Activated T-helper 1 cell treated with anti-CD3 and anti-CD28 coated beads, Interleukin-12 subunit alpha, Interleukin-12 subunit beta, Interleukin-2, Interleukin-4 antibody, amounts not matched to agents 30 ng/mL and 10 ng/mL and 1 ng/mL, durations not matched to agents 14 hours and 24 hours and 36 hours (primary cell): ENCODE measurements at places on chromosomes 12 and 14. TPM values are rescaled to one million over a fixed set of nuclear protein-coding genes. Genes with fewer than 3 reads are reported as not detected.

KRT5 gene
- total RNA-seq, result not detected in 2 replicates

PIK3C2G gene
- not detected in 2 replicates for total RNA-seq

GRIN2B gene
- not detected in 2 replicates for total RNA-seq

GRCh38 chr12:19799895-19800602, 360.8 kb downstream of the AEBP2 start:
- H3K27ac ChIP-seq, result no peak overlapping the region
- no peak for DNase-seq
- H3K27me3 ChIP-seq, result no peaks in the 10 kb centered on the region
- H3K36me3 ChIP-seq, result no peaks in the 10 kb centered on the region

DNA sequence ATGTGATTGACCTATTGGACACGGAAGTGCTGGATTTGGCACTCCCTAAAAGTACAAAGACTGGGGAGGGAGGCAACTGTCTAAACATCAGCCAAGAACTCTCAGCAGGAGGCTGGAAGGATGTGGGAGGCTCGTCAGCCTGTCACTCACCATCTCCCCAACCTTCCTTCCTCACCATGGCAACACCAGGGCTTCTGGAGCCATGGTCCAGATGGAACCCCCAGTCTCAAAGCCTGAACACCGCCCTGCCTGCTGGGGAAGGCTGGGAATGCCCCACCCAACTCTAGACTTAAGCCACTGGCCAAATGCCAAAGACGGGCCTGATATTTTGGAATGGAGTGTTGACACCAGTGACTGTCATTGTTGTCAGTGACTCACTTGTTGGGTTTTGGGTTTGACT, 55.3 kb downstream of the GALNT16 start:
- no peak overlapping the region for H3K27ac ChIP-seq
- DNase-seq, result no peak
- H3K4me3 ChIP-seq, result no peak overlapping the region
- no peaks in the 10 kb centered on the region for H3K4me1 ChIP-seq
- peaks cover 13% of the 10 kb centered on the region for H3K27me3 ChIP-seq
- no peaks in the 10 kb centered on the region for H3K36me3 ChIP-seq

- DNase-seq, result no peak
- no peak overlapping the region for H3K27ac ChIP-seq
- H3K4me1 ChIP-seq, result no peaks in the 10 kb centered on the region
- H3K4me3 ChIP-seq, result no peak overlapping the region
Measured at GRCh38 chr12:98997899-98998298, 352.8 kb downstream of the APAF1 start.

GRCh38 chr14:60326274-60326673, 77.3 kb downstream of the PPM1A start:
- no peak for DNase-seq
- H3K27ac ChIP-seq, result no peak overlapping the region
- H3K4me1 ChIP-seq, result peaks cover 24% of the 10 kb centered on the region
- H3K36me3 ChIP-seq, result peaks cover 1% of the 10 kb centered on the region

GRCh38 chr14:96104469-96105057, 65.4 kb downstream of the C14orf132 start:
- no peaks in the 10 kb centered on the region for H3K27me3 ChIP-seq
- no peak overlapping the region for H3K27ac ChIP-seq
- H3K4me3 ChIP-seq, result no peak overlapping the region
- no peaks in the 10 kb centered on the region for H3K36me3 ChIP-seq
- DNase-seq, result no peak

GRCh38 chr12:51683763-51684357, 92.8 kb downstream of the SCN8A start:
- DNase-seq, result no peak
- no peak overlapping the region for H3K27ac ChIP-seq
- no peak overlapping the region for H3K4me3 ChIP-seq

DNA sequence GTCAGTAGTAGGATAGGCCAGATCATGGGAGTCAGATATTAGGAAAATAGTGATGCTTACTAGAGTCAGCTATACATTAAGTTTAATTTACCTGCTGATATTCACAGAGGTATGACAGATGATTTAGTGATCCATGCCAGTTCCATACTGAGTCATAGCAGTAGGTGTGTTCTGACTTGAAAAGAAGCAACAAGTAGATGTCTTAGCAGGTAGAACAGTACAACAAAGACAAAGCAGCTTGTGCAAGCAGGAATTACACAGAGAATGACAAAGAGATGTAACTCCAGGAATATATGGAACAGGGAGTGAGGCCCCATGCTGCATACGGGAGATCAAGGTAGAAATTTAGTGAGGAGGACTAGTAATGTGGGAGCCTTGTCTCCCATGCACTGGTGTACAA, 556.9 kb downstream of the SLC16A7 start:
- H3K4me3 ChIP-seq, result no peak overlapping the region
- no peaks in the 10 kb centered on the region for H3K36me3 ChIP-seq
- no peak for DNase-seq
- H3K27me3 ChIP-seq, result no peaks in the 10 kb centered on the region
